ENCODE measurements at places on chromosomes 1 and 21. TPM values are rescaled to one million over a fixed set of nuclear protein-coding genes. Genes with fewer than 3 reads are reported as not detected.
A peak's percentile ranks its signal among the peaks of the same experiment; 100 is the strongest.

DNA sequence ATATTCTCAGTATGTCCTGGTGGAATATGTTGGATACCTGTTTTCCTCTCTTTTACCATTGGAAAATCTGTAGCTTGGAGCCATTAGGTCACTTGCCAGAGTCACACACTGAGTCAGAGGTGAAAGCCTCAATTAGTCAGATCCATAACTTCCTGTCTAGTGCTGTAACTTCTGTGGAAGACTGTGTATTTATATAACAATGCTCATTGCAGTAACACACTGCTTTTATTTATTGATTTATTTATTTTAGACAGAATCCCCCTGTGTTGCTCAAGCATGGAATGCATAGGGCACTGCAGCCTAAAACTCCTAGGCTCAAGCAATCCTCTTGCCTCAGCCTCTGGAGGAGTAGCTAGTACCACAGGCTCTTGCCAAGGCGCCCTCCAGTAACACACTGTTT is 1.3 kb upstream of the DOCK7 start:
- H3K27me3 ChIP-seq, result no peaks in the 10 kb centered on the region
- H3K4me3 ChIP-seq, result no peak overlapping the region
- H3K36me3 ChIP-seq, result no peaks in the 10 kb centered on the region
- H3K4me1 ChIP-seq, result peaks cover 40% of the 10 kb centered on the region
- peak overlapping the region; percentile 85 for H3K27ac ChIP-seq

GRCh38 chr1:54848134-54848948 is 38.7 kb downstream of the DHCR24 start:
- no peaks in the 10 kb centered on the region for H3K4me1 ChIP-seq
- DNase-seq, result no peak
- no peaks in the 10 kb centered on the region for H3K27me3 ChIP-seq
- no peak overlapping the region for H3K27ac ChIP-seq
- no peaks in the 10 kb centered on the region for H3K36me3 ChIP-seq
- H3K4me3 ChIP-seq, result no peak overlapping the region

- H3K27me3 ChIP-seq, result no peaks in the 10 kb centered on the region
- no peak for DNase-seq
- H3K4me3 ChIP-seq, result no peak overlapping the region
- H3K36me3 ChIP-seq, result peaks cover 30% of the 10 kb centered on the region
- peaks cover 50% of the 10 kb centered on the region for H3K4me1 ChIP-seq
Measured at GRCh38 chr1:9246841-9247785, 12.5 kb downstream of the H6PD start.

DNA sequence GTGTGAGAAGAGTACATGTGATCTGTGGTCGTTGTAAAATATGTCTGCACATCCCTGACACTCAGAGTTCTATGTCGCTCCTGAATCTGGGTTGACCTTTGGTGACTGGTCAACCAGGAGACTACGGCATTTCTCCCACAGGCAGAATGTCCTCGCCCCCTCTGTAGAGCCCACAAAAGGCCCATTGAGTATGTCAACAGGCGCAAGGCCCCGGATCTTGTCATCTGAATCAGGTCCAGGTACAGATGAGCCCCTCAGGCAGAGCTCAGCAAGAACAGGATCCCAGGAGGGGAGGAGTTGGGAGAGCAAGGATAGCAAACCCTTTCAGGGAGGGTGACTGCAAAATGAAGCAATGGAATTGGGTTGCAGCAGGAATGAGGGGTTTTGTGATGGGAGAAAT is 126.5 kb downstream of the MATN1 start:
- H3K27ac ChIP-seq, result no peak overlapping the region
- no peaks in the 10 kb centered on the region for H3K4me1 ChIP-seq
- no peak for DNase-seq

GRCh38 chr1:39960431-39960958 is 5.5 kb downstream of the MFSD2A start:
- no peaks in the 10 kb centered on the region for H3K27me3 ChIP-seq
- H3K4me1 ChIP-seq, result peaks cover 10% of the 10 kb centered on the region
- no peak overlapping the region for H3K4me3 ChIP-seq
- H3K36me3 ChIP-seq, result no peaks in the 10 kb centered on the region

GRCh38 chr21:22343303-22343702 is 1345.1 kb downstream of the NCAM2 start:
- no peak overlapping the region for H3K4me3 ChIP-seq
- no peaks in the 10 kb centered on the region for H3K4me1 ChIP-seq
- DNase-seq, result no peak
- no peaks in the 10 kb centered on the region for H3K27me3 ChIP-seq

DNA sequence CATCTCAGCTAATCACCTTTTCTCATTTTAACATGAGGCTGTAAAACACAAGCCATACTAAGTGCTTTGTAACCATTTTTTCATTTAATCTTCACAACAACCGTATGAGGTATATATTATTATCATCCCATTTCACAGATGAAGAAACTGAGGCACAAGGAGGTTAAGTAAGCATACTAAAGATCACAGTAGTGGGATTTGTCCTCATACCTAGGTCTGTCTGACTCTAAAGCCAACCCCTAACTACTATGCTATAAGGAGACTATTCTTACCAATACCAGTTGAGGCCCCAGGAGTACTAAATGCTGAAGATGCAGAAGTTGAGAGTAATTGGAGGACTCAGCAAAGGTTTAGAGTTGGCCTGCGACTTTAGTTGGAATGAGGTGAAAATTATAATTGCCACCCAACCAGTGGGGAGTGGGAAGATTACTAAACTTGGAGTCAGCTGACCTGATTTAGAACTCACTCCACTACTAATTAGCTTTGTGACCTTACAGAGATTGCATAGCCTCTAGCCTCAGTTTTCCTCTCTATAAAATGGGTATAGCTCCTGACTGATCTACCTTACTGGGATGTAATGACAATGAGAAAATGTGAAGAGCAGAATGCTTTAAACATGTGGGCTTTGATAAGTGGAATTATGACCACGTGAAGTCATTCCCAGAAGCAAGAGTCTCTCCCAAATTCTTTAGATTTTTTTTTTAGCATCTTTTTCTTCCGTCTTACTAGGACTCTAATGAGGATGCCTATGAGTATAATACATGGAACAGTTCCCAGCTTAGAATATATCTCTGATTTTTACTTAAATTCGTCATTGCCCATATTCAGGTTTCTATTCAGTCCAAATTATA is 85.8 kb upstream of the IPO9 start:
- no peaks in the 10 kb centered on the region for H3K4me1 ChIP-seq
- no peak for DNase-seq
- no peaks in the 10 kb centered on the region for H3K27me3 ChIP-seq

GRCh38 chr21:28669971-28670653 is 322.6 kb downstream of the LTN1 start:
- H3K36me3 ChIP-seq, result no peaks in the 10 kb centered on the region
- H3K4me1 ChIP-seq, result peaks cover 9% of the 10 kb centered on the region
- H3K27ac ChIP-seq, result no peak overlapping the region
- H3K27me3 ChIP-seq, result no peaks in the 10 kb centered on the region

- H3K4me1 ChIP-seq, result peaks cover 21% of the 10 kb centered on the region
- peaks cover 3% of the 10 kb centered on the region for H3K36me3 ChIP-seq
- no peak overlapping the region for H3K4me3 ChIP-seq
Measured at GRCh38 chr1:37797750-37798345, 4.2 kb downstream of the MANEAL start.

The FOXD2 gene
- polyA plus RNA-seq, result 3.0 TPM

The CCDC30 gene
- polyA plus RNA-seq, result 1.2 TPM

All from sigmoid colon (tissue), 7 donors.